ENCODE measurements at places on chromosomes 2 and 18. TPM values are rescaled to one million over a fixed set of nuclear protein-coding genes. Genes with fewer than 3 reads are reported as not detected.

Gene OSGEPL1
- 10.4 TPM for total RNA-seq

GRCh38 chr2:142724713-142725349 lies 152.6 kb upstream of the KYNU start:
- DNase-seq, result no peak

DNA sequence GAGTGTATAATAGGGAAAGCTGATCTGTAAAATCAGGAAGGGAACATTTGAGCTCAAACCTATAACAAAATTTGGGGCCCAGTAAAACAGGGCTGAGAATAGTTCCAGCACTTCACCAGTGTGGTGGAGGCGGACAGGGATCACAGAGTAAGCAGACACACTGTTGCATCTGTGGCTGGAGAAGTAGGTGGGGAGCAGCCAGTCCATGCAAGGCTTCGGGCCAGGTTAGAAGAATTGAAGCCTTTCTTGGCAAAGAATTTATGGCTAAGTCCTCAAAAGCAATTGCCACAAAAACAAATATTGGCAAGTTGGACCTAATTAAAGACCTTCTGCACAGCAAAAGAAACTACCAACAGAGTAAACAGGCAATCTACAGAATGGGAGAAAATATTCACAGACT lies 93.8 kb upstream of the ZBTB14 start:
- DNase-seq, result no peak

GRCh38 chr2:54957321-54957999 lies 92.8 kb downstream of the RTN4 start:
- DNase-seq, result no peak

Gene SCG2
- total RNA-seq, result not detected

- DNase-seq, result no peak
Measured at GRCh38 chr2:182606728-182607681, 109.1 kb upstream of the DNAJC10 start.

GRCh38 chr18:54279477-54280219 lies 10.3 kb downstream of the POLI start:
- no peak for DNase-seq

GRCh38 chr18:77035380-77036187 lies 97.0 kb downstream of the MBP start:
- no peak for DNase-seq

Gene ZCCHC2
- 16.8 TPM for total RNA-seq

DNA sequence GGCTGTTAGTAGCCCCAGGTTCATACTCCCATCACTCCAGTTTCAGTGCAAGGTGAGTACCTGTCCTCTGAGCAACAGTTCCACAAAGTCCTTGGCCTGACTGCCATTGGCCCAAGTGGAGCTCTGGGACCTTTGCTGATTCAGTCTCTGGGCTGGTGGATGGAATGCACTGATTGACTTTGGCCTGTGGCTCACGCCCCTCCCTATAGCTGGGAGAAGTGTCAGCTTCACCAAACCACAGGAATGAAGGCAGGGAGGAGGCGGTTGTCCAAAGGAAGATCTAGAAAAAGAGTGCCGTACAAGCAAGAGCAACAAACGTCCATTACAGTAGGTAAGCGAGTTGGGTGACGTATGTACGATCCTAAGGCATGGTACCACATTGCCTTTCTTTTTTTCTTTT lies 34.0 kb downstream of the QPCT start:
- DNase-seq, result no peak

GRCh38 chr2:176284461-176285049 lies 15.3 kb downstream of the MTX2 start:
- DNase-seq, result no peak

GRCh38 chr2:64768491-64769005 lies 114.8 kb upstream of the SERTAD2 start:
- DNase-seq, result peak; percentile 13

DNA sequence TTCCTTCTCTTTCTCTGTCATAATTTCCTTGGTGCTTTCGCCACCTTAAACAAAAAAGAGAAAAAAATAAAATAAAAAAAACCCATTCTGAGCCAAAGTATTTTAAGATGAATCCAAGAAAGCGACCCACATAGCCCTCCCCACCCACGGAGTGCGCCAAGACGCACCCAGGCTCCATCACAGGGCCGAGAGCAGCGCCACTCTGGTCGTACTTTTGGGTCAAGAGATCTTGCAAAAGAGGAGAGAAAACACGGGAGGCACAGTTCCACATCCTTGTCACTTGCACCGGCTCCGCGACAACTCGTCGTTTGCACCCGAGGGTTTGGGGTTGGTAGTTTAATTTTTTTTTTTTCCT lies 1.8 kb upstream of the SP9 start:
- DNase-seq, result no peak

Gene UPP2
- total RNA-seq, result not detected

GRCh38 chr2:42216694-42217093 lies 47.5 kb downstream of the EML4 start:
- no peak for DNase-seq

DNA sequence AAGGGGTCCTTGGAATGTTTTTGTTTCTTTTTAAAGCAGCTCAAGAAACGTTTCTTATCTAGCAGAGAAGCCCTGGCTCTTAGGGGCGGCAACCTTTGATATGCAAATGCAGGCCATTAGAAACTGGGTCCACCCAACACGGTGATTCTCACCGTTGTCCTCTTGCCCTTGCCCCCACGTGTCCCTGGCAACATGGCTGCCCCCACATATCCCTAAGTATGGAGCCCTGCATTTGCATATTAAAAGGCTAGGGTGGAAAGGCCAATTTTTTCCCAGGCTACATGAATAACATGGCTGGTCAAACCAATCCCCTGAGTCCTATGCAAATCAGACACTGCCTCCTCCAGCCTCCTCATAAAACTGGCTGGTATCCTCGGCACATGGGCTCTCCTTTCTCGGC lies 230.1 kb upstream of the SPOPL start:
- no peak for DNase-seq

Gene SP110
- total RNA-seq, result 9.3 TPM

Gene UGT1A7
- total RNA-seq, result not detected

DNA sequence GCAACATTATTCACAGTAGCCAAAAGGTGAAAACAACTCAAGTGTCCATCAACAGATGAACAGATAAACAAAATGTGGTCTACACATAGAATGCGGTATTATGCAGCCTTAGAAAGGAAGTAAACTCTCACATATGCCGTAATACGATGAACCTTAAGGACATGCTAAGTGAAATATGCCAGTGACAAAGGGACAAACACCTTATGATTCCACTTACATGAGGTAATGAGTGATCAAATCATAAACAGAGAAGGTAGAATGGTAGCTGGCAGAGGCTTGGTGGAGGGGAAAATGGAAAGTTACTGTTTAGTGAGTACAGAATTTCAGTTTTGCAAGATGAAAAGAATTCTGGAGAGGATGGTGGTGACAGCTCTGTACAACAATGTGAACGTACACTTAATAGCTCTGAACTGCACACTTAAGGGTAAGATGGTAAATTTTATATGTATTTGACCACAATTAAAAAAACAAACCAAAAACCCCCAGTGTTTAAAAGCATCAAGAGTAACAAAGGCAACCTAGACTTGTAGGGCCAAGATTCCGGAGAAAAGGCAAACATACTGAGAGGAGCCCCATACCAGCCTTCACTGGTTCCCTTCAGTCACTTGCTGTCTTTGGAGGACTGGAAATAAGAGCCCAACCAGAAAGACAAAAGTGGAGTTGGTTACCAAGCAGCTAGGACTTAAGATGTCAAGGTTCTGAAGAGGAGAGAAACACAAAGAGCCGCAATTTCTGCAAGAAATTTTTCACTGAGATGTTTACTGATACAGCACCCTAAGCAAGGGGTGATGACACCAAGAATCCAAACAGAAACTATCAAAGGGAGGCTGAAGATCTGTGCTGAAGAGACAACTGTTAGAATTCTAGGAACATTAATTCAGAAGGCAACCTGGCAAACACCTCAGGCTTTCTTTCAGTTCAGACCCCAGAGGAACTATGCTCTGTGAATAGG lies 61.3 kb downstream of the CUL3 start:
- DNase-seq, result peak; percentile 46

- DNase-seq, result peak; percentile 65
Measured at GRCh38 chr2:70124983-70125480, 37.8 kb downstream of the PCBP1 start.

DNA sequence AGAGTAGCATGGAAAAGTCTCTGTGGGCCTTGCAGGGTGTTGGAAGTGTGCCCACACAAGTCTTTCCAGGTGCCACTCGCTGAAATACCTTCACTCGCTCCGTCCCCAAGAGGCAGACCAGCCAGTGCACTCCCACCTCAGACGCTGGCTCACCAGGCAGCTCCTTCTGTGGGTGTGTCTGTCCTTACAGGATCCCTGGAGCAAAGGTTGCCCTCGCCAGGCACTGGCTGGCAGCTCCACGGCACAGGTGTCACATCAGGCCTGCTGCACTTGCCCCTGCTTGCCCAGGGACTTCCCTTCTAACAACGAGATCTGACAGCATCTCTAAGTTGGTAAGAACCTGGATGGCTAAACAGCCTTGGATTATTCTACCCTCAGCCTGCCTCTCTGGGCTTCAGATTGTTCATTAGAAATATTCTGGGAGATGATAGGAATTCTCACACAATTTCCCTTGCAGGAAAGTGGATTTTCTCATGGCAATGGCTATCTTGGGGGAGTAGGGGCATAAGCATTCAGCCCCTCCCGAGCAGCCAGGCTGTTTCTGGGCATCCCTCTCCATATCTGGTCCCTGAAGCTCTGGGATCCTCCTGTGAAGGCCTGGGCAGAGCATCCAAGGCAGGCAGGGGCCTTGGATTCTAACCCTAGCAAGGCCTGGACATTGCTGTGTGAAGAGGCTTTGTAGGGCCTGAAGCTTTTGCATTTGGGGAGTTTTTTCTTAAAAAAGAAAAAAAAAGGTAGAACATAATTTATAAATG lies 262.1 kb downstream of the MYCN start:
- no peak for DNase-seq

DNA sequence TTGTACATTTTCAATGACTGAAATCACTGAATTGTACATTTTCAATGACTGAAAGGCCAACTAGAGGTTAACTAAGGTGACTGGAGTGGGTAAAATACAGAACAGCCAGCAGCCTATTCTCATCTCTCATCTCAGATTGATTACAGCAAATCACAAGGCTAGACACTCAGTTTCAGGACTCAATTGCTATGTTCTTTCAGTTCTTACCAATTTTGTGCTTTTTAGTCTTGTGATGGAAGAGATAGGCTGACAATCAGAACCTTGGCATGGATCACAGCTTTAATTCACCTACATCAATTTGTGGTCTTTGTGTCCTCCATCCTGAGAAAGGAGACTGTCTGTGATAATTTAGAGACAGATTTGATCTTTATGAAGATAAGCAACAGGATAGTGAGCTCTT lies 124.7 kb downstream of the GULP1 start:
- DNase-seq, result no peak

Gene SPIRE1
- total RNA-seq, result 2.4 TPM

DNA sequence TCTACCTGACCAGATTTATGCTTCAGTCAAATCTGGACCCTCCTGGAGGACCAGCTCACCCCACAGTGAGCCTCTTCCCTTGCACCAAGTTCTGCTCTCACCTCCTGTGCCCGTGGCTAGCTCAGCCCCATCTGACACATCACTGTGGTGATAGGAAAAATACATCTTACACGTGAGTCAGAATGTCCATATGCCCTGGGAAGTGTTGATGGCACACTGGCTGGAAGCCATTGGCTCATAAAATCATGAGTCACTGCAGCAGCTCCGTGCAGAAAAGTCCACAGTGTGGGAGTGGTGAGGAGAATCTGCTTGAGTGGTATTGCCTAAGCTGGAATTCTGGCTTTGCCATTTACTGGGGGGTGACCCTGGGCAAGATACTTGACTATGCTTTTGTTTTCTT lies 42.6 kb upstream of the RAPGEF4 start:
- no peak for DNase-seq

DNA sequence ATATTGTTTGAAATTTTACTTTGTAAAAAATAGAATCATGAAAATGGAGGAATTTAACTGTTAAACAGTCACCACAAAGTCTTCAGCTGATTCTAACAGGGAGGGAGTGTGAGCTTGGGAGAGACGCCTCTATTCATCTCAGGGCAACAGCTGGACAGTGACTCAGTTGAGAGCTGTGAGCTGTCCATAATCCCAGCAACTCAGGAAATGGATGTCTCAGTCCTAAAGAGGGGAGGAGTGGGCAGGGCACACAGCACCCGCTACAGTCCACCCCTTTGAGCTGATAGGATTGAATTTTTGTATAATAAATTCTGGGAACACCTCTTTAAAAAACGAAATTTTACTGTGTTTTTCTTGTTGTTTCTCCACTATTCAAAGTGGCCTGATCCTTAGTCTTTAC lies 255.1 kb upstream of the THUMPD2 start:
- DNase-seq, result peak; percentile 24

- no peak for DNase-seq
Measured at GRCh38 chr2:38866773-38867443, 8.8 kb downstream of the DHX57 start.

DNA sequence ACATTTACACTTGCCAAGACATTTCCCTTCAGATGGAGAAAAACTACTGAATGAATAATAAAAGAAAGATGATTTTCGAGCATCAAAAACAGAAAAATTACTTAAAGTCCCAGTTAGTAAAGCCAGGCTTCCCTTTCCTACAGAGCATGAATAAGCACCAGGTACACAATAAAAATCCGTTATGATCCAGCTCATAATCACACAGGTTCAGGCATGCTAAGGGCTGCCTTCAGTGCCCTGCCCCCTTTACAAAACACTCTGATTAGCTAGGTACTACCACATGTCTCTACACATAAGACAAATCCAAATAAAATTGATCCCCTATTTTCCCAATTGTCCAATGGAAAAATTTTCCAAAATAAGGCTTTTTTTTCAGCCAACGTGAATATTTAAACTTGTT lies 413.2 kb upstream of the LRATD1 start:
- no peak for DNase-seq

DNA sequence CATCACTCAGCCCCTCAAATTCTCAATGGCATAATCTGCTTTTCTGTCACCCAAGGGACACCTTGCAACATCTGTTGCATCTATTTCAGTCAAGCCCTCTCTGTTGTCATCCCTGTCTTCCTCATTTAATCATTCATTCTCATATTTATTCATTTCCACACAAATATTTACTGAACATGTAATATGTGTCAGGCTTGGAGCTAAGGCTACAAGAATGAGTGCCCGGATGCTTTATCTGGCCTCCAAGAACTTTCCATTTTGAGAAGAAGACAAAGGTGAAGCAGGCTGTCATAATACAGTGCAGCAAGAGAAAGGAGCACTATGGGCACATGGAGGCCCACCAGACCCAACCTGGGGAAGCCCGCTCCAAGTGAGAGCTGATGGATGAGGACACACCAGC lies 15.6 kb downstream of the IL18RAP start:
- no peak for DNase-seq

All from OCI-LY7 (cell line).